A549 treated with Mapracorat at 1 μM for 4 hours (cell line): ENCODE measurements at places on chromosomes 7 and 10. TPM values are rescaled to one million over a fixed set of nuclear protein-coding genes. Genes with fewer than 3 reads are reported as not detected.

The EN2 gene
- 0.54 to 1.1 TPM (median 0.86 TPM) in 5 replicates for total RNA-seq

The HELLS gene
- total RNA-seq: 22.9 to 28.9 TPM (median 23.8 TPM) in 5 replicates

The MUC12 gene
- total RNA-seq: 12.5 to 22.8 TPM (median 18.6 TPM) in 5 replicates

The VWC2 gene
- not detected in 5 replicates for total RNA-seq

The NEUROD6 gene
- total RNA-seq: not detected in 5 replicates

The TMEM184A gene
- total RNA-seq: 6.0 to 11.2 TPM (median 10.3 TPM) in 5 replicates

The OR2A42 gene
- total RNA-seq: not detected in 5 replicates

The IKZF1 gene
- total RNA-seq: not detected in 5 replicates
